Activated CD8-positive, alpha-beta T cell treated with anti-CD3 and anti-CD28 coated beads, Interleukin-2, amount 10 ng/mL, durations not matched to agents 7 days and 5 days (primary cell): ENCODE measurements at places on chromosomes 3 and 15.
A peak's percentile ranks its signal among the peaks of the same experiment; 100 is the strongest.

DNA sequence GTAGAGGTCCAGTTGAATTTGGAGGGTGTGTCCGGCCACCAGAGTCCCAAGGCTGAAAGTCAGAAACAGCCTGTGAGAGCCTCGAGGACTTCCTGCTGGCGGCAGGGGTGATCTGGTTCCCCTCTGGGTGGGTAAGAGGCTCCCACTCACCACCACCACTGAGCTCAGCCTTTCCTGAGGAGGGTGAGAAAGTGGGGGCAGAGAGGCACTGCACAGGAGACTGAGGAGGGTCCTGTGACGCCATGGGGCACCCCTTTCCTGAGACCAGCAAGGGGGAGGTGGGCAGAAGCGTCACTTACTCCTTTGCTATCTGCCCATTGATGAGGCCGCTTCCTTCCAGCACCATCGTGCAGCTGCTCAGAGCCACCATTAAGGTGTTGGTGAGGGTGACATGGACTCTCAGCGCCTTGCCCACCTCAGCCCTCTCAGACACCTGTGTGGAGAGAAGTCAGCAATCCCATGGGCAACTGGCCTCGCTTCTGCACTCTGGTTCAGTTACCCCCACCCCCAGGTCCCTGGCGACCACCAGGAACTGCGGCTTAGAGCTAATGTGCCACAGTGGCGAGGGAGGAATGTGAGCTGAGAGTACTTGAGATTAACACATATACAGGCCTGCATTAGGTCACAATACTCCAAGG lies 10.0 kb upstream of the TGM5 start:
- DNase-seq = no peak
- H3K4me1 ChIP-seq = peaks cover 2% of the 10 kb centered on the region
- peaks cover 6% of the 10 kb centered on the region for H3K27me3 ChIP-seq
- H3K27ac ChIP-seq = no peak overlapping the region
- H3K4me3 ChIP-seq = no peak overlapping the region
- peaks cover 7% of the 10 kb centered on the region for H3K36me3 ChIP-seq

DNA sequence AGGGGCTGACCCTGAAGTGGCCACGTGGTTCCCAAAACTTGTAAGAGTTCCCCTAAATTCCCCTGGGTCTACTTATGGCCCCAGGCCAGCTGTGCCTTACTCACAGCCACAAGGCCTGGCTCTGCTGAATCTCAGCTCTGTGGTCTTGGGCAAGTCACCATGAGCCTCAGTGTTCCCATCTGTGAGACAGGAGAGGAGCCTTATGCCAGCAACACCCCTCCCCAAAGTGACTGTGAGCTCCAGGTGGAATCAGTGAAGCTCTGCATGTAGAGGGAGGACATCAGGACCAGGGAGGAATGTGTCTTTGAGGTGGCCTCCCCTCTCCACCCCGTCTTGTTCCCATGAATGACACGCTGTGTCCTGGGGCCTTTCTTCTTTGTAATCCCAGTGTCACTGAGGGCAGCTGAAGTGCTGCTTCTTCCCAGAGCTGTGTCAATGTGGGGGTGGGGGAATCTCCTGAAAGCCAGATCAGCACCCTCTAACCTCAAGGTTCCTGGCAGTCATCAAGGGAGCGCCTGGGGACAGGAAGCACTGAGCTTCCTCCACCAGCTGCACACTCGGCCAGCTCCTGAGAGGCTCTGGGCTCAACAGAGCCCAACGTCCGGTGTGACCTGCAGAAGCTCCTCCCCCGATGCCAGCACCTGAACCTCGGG lies 258.9 kb downstream of the UACA start:
- H3K4me3 ChIP-seq = no peak overlapping the region
- H3K36me3 ChIP-seq = peaks cover 17% of the 10 kb centered on the region
- H3K27ac ChIP-seq = peak overlapping the region; percentile 69
- H3K27me3 ChIP-seq = peaks cover 7% of the 10 kb centered on the region

DNA sequence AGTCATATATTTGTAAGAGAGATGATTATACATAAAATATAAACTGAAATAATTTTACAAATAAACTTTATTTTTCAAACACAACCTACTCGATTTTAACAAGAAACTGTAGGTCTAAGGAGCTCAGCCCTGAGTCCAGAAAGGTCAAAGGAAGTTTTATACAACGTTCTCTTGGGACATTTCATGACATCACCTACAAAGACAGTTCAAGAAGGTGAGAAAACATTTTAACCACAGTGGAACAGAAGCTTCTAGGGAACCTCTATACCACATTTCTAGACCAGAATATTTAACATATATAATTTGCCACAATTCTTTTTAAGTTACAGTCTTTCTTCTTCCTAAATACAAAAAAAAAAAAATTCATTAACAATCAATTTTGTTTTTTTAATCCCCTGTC lies 40.1 kb downstream of the CBLB start:
- DNase-seq = no peak
- peak overlapping the region; percentile 27 for H3K4me3 ChIP-seq
- peaks cover 78% of the 10 kb centered on the region for H3K4me1 ChIP-seq
- H3K27me3 ChIP-seq = no peaks in the 10 kb centered on the region

- H3K4me3 ChIP-seq = no peak overlapping the region
- H3K36me3 ChIP-seq = no peaks in the 10 kb centered on the region
- H3K27ac ChIP-seq = no peak overlapping the region
- peaks cover 29% of the 10 kb centered on the region for H3K4me1 ChIP-seq
These were observed 158.3 kb downstream of the SLCO3A1 start for GRCh38 chr15:92011611-92012367.

DNA sequence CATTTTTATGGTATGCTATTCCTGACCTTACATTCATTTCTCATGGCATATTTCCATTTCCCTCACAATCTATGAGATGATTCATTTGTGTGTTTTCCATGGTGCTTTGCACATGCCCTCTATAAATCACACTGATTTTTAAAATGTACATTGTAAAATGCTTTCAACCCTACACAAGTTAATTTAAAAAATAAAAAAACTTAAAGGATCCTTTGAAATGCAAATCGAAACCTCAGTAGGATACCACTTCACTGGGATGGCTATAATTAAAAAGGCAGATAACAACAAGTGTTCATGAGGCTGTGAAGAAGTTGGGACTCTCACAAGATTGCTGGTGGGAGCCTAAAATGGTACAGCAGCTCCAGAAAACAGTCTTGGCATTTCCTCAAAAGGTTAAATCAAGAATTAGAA lies 83.5 kb downstream of the FMN1 start:
- H3K4me3 ChIP-seq = no peak overlapping the region
- peaks cover 17% of the 10 kb centered on the region for H3K27me3 ChIP-seq
- no peaks in the 10 kb centered on the region for H3K36me3 ChIP-seq
- no peaks in the 10 kb centered on the region for H3K4me1 ChIP-seq
- H3K27ac ChIP-seq = no peak overlapping the region

GRCh38 chr3:97510795-97511194 lies 253.8 kb upstream of the ARL6 start:
- no peaks in the 10 kb centered on the region for H3K4me1 ChIP-seq
- H3K27ac ChIP-seq = no peak overlapping the region
- no peak for DNase-seq
- H3K4me3 ChIP-seq = no peak overlapping the region
- H3K36me3 ChIP-seq = no peaks in the 10 kb centered on the region

GRCh38 chr15:44208956-44209355 lies 13.9 kb upstream of the FRMD5 start:
- H3K4me1 ChIP-seq = no peaks in the 10 kb centered on the region
- H3K4me3 ChIP-seq = no peak overlapping the region
- H3K27ac ChIP-seq = no peak overlapping the region
- H3K36me3 ChIP-seq = no peaks in the 10 kb centered on the region
- peaks cover 6% of the 10 kb centered on the region for H3K27me3 ChIP-seq

DNA sequence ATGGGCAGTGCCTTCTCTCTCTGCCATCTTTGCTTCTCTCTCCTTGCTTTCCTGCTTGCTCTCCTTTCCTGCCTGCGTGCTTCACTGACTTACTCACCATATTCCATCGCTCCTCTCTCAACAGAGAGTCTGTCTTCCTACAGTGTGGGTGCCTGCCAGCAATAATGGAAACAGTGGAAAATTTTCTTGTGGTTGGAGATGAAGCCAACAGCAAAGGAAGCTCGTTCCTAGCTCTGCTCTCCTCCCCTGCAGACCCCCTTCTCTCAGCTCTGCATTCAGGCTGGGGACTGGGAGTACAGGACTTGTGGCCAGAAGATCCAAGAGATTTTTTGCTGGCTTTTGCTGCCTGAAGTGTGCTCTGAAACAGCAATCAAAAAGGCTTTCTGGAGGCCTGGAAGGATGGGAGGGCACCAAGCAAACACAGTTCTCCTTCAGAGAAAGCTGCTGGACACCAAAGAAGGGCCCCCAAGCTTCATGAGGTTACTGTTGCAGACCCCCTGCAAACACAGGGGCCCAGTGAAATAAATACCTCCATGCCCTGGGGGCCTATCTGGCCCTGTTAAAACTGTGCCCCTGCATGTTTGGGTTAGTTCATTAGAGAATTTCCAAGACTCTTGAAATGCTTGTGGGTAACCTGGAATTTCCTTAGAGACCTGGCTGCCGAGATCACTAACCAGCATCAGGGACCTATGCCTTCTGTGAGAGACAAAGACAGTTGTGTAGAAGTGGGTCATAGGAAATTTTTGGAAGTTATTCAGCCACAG lies 149.9 kb upstream of the RASGRP1 start:
- no peaks in the 10 kb centered on the region for H3K4me1 ChIP-seq
- H3K27me3 ChIP-seq = peaks cover 9% of the 10 kb centered on the region
- DNase-seq = no peak
- no peak overlapping the region for H3K27ac ChIP-seq
- no peaks in the 10 kb centered on the region for H3K36me3 ChIP-seq

- no peak overlapping the region for H3K27ac ChIP-seq
- DNase-seq = no peak
- no peaks in the 10 kb centered on the region for H3K36me3 ChIP-seq
- H3K4me1 ChIP-seq = no peaks in the 10 kb centered on the region
These were observed 889.7 kb downstream of the IGSF11 start for GRCh38 chr3:118144919-118145318.

- H3K27ac ChIP-seq = no peak overlapping the region
- no peaks in the 10 kb centered on the region for H3K4me1 ChIP-seq
- no peak for DNase-seq
- H3K27me3 ChIP-seq = no peaks in the 10 kb centered on the region
- H3K36me3 ChIP-seq = peaks cover 46% of the 10 kb centered on the region
These were observed 8.1 kb upstream of the VPS39 start for GRCh38 chr15:42215913-42216829.

DNA sequence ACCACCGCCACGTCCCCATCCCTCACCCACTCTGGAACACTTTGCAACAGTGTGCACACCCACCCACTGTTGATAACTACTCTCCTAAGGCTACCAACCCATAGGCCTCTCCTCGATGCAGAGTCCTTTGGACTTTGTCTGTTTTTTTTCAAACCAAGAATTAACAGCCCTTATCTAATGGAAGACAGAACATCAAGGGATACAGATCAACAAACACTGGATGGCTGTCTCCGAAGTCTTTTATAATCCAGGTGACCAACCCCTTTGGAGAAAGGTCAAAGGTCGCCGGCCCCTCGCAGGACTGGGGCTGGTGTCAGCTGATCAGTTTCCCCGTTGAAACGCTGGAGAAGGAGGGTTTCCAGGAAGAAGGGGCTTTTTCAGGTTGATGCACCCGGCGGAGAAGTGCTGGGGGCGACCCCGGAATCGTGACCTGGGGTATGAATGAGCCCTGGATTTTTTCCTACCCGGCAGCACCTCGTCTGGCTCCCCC lies 532 bp downstream of the B4GALT4 start:
- peak overlapping the region; percentile 79 for H3K4me3 ChIP-seq
- H3K36me3 ChIP-seq = peaks cover 24% of the 10 kb centered on the region
- peaks cover 52% of the 10 kb centered on the region for H3K4me1 ChIP-seq
- DNase-seq = peak; percentile 57
- peak overlapping the region; percentile 80 for H3K27ac ChIP-seq

DNA sequence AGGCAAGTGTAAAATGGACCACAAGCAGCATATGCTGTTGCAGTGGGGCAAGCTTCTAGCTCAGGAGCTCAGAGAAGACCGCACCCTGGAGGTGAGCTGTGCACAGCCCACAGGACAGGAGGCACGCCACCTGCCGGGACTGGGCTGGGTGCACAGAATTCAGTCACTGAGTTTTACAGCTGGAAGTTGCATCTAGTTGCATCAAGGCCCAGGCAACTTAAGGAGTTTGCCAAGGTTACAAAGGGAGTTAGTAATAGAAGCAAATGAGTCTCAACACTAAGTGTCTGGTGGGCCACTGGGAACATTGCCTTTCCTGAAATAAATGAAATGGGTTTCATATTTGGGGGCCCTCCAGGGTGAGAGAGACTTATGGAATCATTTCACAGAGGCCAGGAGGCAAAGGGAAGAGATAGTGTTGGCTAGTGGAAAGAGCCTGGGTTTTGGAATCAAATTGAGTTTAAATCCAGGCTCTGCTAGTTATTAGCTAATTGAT lies 36.0 kb upstream of the TIMP4 start:
- H3K36me3 ChIP-seq = no peaks in the 10 kb centered on the region
- H3K27ac ChIP-seq = no peak overlapping the region
- H3K4me1 ChIP-seq = peaks cover 30% of the 10 kb centered on the region

DNA sequence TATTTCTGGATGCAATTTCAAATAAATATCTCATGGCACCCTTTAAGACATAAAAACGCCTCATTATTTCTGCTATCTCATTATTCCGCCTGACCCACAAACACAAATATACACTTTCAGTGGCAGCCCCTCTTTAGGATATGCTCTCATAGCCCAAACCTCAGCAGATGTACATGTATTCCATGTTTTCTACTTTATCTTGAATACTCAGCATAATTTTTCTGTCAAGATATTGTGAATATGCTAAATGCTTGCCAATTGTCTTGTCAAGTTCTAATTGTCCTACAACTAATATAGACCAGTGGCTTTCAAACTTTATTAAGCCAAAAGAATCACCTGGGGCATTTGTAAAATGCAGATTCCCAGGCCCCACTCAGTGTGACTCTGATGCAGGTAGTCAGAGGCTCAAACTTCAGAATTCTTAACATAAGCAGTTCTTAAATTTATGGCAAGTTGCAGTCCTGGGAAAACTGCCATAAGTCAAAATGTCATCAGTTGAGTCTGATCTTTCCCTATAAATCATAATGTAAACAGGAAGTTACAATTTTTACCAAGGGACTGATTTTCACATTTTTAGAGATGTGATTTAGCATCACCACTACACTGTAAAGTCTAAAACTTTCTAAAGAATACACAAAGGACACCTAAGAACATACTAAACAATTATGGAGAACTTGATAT lies 135.1 kb downstream of the TBL1XR1 start:
- H3K27me3 ChIP-seq = no peaks in the 10 kb centered on the region
- H3K4me3 ChIP-seq = no peak overlapping the region
- no peak for DNase-seq
- no peak overlapping the region for H3K27ac ChIP-seq
- H3K4me1 ChIP-seq = peaks cover 20% of the 10 kb centered on the region
- H3K36me3 ChIP-seq = peaks cover 39% of the 10 kb centered on the region

- no peak overlapping the region for H3K4me3 ChIP-seq
These were observed 487.5 kb upstream of the KCNMB2 start for GRCh38 chr3:178048768-178049167.

DNA sequence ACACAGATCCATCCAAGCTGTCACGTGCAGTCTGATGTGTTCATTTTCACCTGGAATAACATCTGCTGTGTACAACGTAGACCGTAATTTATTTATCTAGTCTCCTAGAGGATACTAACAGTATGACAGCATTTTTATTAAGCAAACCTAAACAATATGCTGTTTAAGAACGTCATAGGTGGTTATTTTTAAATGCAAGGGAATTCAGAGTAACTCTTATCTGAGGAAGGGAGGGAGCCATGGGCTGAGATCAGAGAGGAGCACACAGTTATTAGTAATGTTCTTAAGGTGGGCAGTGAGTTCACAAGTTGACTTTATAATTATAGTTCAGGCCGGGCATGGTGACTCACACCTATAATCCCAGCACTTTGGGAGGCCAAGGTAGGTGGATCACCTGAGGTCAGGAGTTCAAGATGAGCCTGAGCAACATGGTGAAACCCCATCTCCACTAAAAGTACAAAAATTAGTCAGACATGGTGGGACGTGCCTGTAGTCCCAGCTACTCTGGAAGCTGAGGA lies 193.6 kb downstream of the UACA start:
- peaks cover 5% of the 10 kb centered on the region for H3K36me3 ChIP-seq
- peaks cover 8% of the 10 kb centered on the region for H3K27me3 ChIP-seq
- DNase-seq = no peak
- H3K4me1 ChIP-seq = peaks cover 3% of the 10 kb centered on the region
